Stimulated activated CD8-positive, alpha-beta memory T cell treated with anti-CD3 and anti-CD28 coated beads, Interleukin-15, amount 100 ng/mL, for 4 hours (primary cell): ENCODE measurements at places on chromosomes 1 and 21.

DNA sequence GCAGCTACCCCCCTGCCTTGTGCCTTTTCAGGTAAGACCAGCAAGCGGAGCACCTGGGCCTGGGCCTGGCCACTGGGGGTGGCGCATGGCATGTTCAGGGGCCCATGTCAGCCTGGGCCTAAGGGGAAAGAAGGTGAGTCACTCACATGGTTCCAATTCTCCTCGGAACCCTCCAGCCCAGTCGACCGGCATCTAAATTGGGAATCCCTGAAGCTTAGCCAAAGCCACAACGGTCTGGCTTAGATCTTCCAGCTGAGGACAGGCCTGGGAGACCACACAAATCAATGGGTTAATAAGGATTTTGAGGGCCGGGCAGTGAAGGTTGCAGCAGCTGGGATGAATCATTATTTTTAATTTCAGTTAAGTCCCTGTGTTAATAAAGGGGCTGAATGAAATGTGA lies 145.1 kb upstream of the SMYD2 start:
- no peak for DNase-seq

GRCh38 chr1:112444269-112444668 lies 48.3 kb downstream of the CTTNBP2NL start:
- no peak for DNase-seq

- no peak for DNase-seq
Observed at GRCh38 chr21:16573578-16573977, 843.8 kb downstream of the USP25 start.

- DNase-seq: no peak
Observed at GRCh38 chr1:174114788-174115448, 44.4 kb upstream of the RABGAP1L start.

GRCh38 chr1:8112611-8113261 lies 86.6 kb upstream of the ERRFI1 start:
- DNase-seq: no peak

GRCh38 chr1:22883406-22883805 lies 89.3 kb downstream of the LACTBL1 start:
- no peak for DNase-seq
